ENCODE measurements at places on chromosomes 1 and 21.

DNA sequence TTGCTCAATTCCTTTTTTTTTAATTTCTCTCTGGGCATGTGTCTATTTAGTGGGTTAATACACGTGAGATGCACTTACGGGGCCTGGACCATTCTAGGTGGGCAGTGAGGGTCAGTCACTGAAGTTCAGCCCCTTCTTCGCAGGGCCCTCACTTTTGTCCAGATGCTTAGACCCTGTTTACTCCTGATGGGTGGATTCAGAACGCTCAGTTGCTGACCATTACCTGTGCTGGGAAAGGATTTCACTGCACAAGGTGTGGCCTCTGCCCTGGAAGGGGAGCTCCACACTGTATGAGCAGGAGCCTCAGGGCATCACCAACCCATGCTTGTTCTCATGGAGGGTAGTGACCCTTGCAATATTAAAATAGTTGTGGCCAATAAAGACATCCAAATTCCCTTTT lies 4.5 kb downstream of the PRAMEF12 start:
- DNase-seq: no peak

GRCh38 chr1:3883194-3883925 lies 16.7 kb downstream of the C1orf174 start:
- no peak for DNase-seq

GRCh38 chr1:35656148-35656862 lies 15.0 kb upstream of the PSMB2 start:
- no peak for DNase-seq

GRCh38 chr1:50529510-50529909 lies 106.3 kb upstream of the DMRTA2 start:
- no peak for DNase-seq

DNA sequence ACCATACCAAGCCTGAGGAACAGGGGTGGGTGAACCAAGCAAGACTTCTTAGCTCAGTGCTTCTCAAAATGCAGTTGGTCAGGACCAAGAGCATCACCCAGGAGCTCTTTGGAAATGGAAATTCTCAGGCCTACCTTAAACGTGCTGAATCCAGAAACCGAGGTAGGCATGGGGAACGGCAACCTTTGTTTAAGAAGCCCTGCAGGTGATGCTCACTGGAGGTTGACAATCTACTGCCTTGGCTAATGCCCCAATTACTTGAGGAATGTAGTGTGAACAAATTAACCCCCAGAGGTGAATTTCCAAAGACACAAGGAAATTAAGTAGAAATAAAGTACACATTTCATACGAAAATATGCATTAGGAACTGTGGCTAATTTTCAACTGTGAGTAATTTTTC lies 5.3 kb downstream of the PTPN14 start:
- DNase-seq: no peak

Measured in stimulated activated CD8-positive, alpha-beta memory T cell treated with anti-CD3 and anti-CD28 coated beads, Interleukin-12 subunit alpha, Interleukin-12 subunit beta, amount 100 ng/mL, for 1 hour (primary cell).